ENCODE measurements at places on chromosomes 6 and 20. TPM values are rescaled to one million over a fixed set of nuclear protein-coding genes. Genes with fewer than 3 reads are reported as not detected.

Gene MED23
- total RNA-seq = 11.9 TPM

Gene FOXP4
- 10.5 TPM for total RNA-seq

Gene GOPC
- 7.9 TPM for total RNA-seq

Gene DEFB124
- not detected for total RNA-seq

Gene TLDC2
- not detected for total RNA-seq

DNA sequence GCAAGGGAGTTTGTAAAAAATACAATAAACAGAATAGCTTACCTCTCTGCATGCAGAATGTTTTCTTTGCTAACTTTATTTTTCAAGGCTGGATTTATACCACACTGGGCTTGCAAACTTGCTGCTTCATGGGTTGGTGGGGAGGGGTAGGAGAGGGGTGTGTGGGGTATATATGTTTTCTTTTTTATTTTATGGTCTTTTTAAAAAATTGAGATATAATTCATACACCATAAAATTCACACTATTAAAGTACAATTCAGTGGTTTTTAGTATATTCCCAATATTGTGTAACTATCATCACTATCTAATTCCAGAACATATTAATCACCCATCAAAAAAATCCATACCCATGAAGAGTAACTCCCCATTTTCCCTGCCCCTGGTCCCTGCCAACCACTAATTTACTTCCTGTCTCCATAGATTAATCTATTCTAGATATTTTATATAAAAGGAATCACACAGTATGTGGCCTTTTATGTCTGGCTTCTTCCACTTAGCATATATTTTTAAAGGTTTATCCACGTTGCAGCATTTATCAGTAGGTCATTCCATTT, 14.3 kb upstream of the TRPC4AP start:
- DNase-seq = no peak
- H3K36me3 ChIP-seq = no peaks in the 10 kb centered on the region
- H3K27me3 ChIP-seq = no peaks in the 10 kb centered on the region
- no peak overlapping the region for H3K27ac ChIP-seq

GRCh38 chr6:1538369-1538768, 71.3 kb upstream of the FOXC1 start:
- no peak for DNase-seq
- H3K4me1 ChIP-seq = peaks cover 5% of the 10 kb centered on the region
- H3K27ac ChIP-seq = no peak overlapping the region
- no peaks in the 10 kb centered on the region for H3K36me3 ChIP-seq

DNA sequence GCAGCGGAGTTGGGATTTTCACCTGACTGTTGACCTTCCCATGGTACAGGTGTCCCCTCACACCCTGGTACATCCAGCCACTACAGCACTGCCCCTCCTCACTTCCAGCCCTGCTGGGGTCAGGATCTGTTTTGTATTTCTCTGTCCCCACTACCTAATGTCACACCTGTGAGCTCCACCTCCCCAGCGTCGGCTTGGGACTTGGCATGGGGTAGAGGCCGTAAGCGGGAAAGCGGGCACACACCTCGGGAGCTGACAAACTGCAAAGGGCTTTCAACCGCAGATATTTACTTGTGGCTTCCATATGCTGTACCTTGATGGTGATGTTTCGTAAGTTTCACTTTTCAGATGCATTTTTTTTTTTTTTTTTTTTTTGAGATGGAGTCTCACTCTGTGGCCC, 5.4 kb upstream of the CCN5 start:
- no peaks in the 10 kb centered on the region for H3K36me3 ChIP-seq
- no peak for DNase-seq
- peaks cover 8% of the 10 kb centered on the region for H3K4me1 ChIP-seq
- H3K4me3 ChIP-seq = no peak overlapping the region

DNA sequence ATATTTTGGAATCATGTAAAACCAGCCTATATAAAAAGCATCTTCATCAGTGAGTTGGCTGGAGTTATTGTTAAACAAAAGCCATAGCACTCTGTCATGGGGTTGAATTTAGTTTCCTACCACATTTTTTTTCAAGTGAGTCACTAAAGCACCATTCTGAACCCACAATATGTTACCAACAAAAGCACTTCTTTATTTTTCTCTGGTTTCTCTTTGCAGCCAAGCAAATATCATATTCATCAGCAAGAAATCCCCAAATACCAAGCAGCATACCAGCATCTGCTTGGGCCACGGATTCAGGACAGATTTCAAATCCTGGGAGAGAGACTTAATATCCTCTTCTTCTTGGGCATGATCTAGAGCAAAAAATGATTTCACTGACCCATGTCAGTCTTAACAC, 441.4 kb downstream of the BCKDHB start:
- no peak overlapping the region for H3K27ac ChIP-seq
- DNase-seq = no peak
- H3K36me3 ChIP-seq = no peaks in the 10 kb centered on the region
- no peaks in the 10 kb centered on the region for H3K4me1 ChIP-seq
- no peaks in the 10 kb centered on the region for H3K27me3 ChIP-seq

DNA sequence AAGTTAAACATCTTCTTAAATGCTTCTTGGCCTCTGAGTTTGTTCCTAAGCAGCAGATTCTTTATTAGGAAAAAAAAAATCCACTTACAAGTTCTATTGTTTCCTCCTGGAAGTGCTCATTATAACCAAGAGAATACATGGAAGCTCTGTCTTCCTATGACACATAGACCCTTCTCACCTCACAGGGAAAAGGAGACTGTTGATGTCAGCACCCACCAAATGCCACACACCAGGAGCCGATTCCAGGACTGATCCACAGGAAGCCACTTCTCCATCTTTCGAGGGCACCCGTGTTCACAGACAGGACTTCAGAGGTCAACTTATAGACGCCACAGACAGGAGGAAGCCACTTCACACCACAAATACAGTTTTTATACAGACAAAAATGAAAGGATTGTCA, 13.4 kb upstream of the BNIP5 start:
- no peaks in the 10 kb centered on the region for H3K36me3 ChIP-seq
- no peak overlapping the region for H3K27ac ChIP-seq
- no peak for DNase-seq
- peaks cover 31% of the 10 kb centered on the region for H3K4me1 ChIP-seq

DNA sequence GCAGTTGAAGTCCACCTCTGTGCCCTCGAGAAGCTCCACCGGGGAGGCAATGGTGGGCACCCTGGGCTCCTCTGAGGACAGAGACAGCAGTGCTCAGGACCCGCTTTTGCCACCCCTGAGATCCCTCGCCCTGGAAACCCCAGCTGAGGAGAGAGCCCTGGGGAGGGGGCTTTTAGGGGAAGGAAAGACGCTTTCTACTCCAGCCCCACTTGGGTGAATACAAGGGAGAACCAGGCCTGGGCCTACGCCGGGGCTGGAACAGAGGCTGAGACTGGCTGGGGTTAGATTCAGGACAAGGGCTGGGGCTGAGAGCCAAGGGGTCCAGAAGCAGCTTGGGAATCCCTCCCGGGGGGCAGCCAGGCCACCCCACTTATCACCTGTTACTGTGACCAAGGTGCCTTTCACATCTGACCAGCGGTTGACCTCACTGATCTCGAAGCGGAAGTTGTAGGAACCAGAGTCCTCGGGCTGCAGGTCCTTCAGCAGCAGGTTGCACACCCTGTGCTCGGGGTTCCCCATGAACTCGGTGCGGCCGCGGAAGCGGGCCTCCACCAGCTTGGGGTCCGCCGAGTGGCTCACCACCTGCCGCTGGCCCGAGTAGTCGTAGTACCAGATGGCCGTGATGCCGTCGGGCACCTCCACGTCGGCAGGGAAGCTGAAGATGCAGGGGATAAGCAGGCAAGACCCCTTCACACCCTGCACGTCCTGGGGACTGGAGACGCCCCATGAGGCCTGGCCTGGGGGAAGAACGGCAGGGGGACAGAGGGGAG, 6.2 kb downstream of the SIGLEC1 start:
- H3K4me1 ChIP-seq = no peaks in the 10 kb centered on the region
- no peaks in the 10 kb centered on the region for H3K36me3 ChIP-seq
- no peak overlapping the region for H3K4me3 ChIP-seq
- H3K27me3 ChIP-seq = no peaks in the 10 kb centered on the region
- no peak for DNase-seq
- no peak overlapping the region for H3K27ac ChIP-seq
